Astrocyte (in vitro differentiated cells and primary cell): ENCODE measurements at places on chromosomes 4 and X.

- no peaks in the 10 kb centered on the region for H3K4me1 ChIP-seq
- no peak overlapping the region for H3K27ac ChIP-seq
- H3K27me3 ChIP-seq, result no peaks in the 10 kb centered on the region
- no peak for DNase-seq
- H3K36me3 ChIP-seq, result no peaks in the 10 kb centered on the region
Observed at GRCh38 chrX:41445781-41446358, 1.3 kb upstream of the NYX start.

DNA sequence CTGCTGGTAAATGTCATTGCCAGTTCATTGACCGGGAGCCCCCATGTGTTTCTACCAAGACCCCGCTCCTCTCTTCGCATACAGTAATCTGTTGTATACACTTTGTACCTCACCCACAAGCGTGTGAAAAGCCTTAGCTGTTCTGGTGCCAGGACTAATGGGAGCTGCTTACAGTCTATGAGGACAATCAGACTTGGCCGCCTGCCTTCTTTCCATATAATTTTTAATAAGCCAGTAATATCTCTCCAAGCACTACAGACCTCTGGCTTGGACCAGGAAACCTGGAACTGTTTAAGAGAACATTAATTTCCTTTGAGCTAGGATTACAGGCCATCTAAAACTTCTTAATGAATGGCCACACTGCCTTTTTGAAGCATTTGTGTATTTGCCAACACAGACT lies 149.7 kb upstream of the MSX1 start:
- no peaks in the 10 kb centered on the region for H3K36me3 ChIP-seq
- peaks cover 6% of the 10 kb centered on the region for H3K27me3 ChIP-seq
- no peak overlapping the region for H3K27ac ChIP-seq

GRCh38 chr4:102047616-102048015 lies 257.1 kb downstream of the BANK1 start:
- H3K27ac ChIP-seq, result no peak overlapping the region
- no peak for DNase-seq
- no peak overlapping the region for H3K4me3 ChIP-seq
- no peaks in the 10 kb centered on the region for H3K36me3 ChIP-seq
- H3K27me3 ChIP-seq, result no peaks in the 10 kb centered on the region

DNA sequence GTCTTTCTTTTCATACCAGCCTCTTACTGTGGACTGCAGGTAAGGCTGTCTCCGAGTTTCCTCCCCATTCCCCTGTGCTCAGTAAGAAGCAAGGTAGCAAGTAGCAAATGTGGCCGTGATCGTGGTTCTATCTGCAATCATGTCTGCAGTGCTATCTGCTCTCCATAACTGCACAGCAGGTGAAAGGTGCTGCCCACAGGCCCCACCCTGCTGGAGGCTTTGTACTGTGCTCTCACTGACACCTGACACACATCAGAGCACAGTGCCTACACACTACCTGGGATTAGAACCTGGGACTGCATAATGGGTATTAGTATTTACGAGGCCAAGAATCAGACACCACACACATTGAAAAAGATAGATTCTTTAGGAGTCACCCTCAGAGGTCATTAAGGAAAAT lies 15.3 kb downstream of the PGRMC1 start:
- no peaks in the 10 kb centered on the region for H3K4me1 ChIP-seq
- no peaks in the 10 kb centered on the region for H3K36me3 ChIP-seq
- H3K4me3 ChIP-seq, result no peak overlapping the region
- H3K27ac ChIP-seq, result no peak overlapping the region
- DNase-seq, result no peak

DNA sequence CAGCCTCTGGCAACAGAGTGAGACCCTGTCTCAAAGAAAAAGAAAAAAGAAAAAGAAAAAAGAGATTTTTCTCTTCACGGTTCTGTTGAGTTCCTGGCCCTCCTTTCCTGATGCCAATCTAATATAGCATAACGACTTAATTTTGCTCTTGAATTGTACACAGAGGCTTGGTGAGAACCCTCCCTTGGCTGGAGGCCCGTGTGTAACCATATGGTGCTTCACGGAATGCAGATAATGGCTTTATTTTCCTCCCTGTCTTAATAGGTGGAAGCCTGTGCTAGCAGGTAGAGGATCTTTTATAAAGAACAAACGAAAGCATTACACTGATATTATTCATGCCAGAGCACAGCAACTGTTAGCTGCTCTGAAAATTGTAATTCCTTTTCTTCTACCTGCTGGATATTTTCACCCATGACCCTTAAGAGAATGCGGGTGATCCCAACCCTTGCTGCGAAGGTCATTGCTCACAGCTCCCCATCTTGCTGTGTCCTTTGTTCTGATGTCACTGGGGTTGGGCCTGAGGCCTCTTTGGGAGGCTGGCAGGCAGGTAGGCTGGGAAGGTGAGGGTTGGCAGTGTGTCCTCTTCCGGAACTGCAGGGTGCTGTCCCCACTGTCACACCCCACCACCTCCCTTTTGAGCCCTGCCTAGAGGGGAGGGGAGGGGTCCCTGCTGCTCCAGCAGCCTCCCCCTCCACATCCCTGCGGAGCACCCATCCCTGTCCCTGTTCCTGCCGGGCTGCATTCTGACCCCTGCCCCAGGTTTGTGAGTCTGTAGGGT lies 83.8 kb upstream of the STOX2 start:
- no peak overlapping the region for H3K4me3 ChIP-seq
- H3K36me3 ChIP-seq, result no peaks in the 10 kb centered on the region
- H3K27me3 ChIP-seq, result no peaks in the 10 kb centered on the region
- no peaks in the 10 kb centered on the region for H3K4me1 ChIP-seq
- no peak for DNase-seq

- DNase-seq, result peak; percentile 46
- H3K27me3 ChIP-seq, result no peaks in the 10 kb centered on the region
- no peaks in the 10 kb centered on the region for H3K4me1 ChIP-seq
- no peak overlapping the region for H3K4me3 ChIP-seq
Observed at GRCh38 chrX:41695426-41695825, 6.7 kb downstream of the GPR34 start.

DNA sequence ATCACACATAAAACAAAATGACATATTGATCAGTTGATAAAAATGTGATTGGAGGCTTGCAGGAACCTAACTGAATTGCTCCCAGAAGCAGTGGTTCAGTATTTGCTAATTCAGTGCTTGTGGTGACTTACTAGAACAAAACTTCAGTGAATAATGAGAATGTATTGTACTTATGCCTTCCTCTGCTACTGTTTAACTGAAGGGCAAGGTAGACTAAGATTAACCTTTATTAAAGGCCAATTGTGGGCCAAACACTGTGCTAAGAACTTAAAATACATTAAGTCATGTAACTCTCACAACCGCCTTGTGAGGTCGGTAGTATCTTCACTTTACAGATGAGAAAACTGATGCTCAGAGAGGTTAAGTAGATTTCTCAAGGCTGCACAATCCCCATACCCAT lies 14.9 kb downstream of the IGFBP7 start:
- peaks cover 48% of the 10 kb centered on the region for H3K4me1 ChIP-seq
- peak overlapping the region; percentile 76 for H3K27ac ChIP-seq
- no peak for DNase-seq
- H3K27me3 ChIP-seq, result no peaks in the 10 kb centered on the region

GRCh38 chr4:141027421-141027820 lies 105.8 kb downstream of the RNF150 start:
- no peak overlapping the region for H3K4me3 ChIP-seq
- no peak overlapping the region for H3K27ac ChIP-seq
- no peaks in the 10 kb centered on the region for H3K27me3 ChIP-seq
- H3K4me1 ChIP-seq, result peaks cover 14% of the 10 kb centered on the region
- peak; percentile 47 for DNase-seq
- H3K36me3 ChIP-seq, result no peaks in the 10 kb centered on the region

DNA sequence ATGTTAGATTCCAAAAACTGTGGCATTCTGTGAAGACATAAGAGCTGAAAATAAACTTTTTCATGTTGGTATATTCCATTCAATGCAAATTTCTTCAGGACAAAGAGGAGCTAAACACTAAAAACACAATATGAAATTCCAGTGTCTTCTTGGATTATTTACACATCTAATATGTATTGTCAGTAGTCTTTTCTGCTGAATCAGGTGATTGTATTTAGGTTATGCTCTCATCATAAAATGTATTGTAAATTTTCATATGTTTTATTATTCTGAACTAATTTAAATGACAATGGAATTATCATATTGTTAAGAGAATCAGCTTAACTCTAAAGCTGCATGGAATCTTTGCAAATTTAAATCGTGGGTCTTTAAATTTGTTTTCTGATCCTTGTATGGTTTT lies 526.7 kb downstream of the PDHA2 start:
- no peaks in the 10 kb centered on the region for H3K27me3 ChIP-seq
- H3K36me3 ChIP-seq, result no peaks in the 10 kb centered on the region
- DNase-seq, result no peak
- H3K27ac ChIP-seq, result no peak overlapping the region
- H3K4me3 ChIP-seq, result no peak overlapping the region
- H3K4me1 ChIP-seq, result no peaks in the 10 kb centered on the region

- H3K27me3 ChIP-seq, result no peaks in the 10 kb centered on the region
- no peak overlapping the region for H3K4me3 ChIP-seq
- no peak for DNase-seq
- H3K36me3 ChIP-seq, result no peaks in the 10 kb centered on the region
- H3K4me1 ChIP-seq, result no peaks in the 10 kb centered on the region
Observed at GRCh38 chrX:63282077-63282476, 69.1 kb downstream of the SPIN4 start.

- no peak overlapping the region for H3K4me3 ChIP-seq
- H3K36me3 ChIP-seq, result no peaks in the 10 kb centered on the region
- no peak for DNase-seq
Observed at GRCh38 chr4:124902001-124902515, 189.5 kb upstream of the ANKRD50 start.

DNA sequence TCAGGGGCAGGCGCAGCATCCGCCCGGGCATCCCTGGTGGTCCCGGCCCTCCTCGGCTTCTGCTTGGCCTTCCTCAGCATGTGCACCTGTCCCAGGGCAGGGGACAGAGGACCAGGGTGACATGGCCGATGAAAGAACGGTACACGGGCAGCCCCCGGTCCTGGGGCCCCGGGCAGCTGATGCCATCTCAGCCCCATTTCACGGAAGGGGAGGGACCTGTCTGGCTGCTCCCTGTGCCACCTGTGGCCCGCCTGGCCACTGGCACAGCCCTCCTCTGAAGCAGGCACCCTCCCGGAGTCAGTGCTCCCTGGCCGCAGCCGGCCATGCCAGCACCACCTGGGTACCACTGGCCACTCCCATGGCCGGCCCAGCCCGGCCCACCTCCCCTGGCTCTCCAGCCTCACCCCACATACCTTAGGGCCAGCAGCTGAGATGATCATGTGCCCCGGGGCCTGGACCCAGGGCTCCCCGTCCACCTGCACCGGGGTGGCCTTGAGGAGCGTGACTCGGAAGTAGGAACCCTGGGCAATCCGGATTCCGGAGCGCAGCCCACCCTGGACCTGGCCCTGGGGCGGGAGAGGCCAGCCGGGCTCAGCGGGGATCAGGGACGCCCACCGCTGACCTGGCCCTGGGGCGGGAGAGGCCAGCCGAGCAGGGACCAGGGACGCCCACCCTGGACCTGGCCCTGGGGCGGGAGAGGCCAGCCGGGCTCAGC lies 12.6 kb downstream of the DGKQ start:
- H3K36me3 ChIP-seq, result no peaks in the 10 kb centered on the region
- no peaks in the 10 kb centered on the region for H3K27me3 ChIP-seq
- DNase-seq, result no peak
- no peaks in the 10 kb centered on the region for H3K4me1 ChIP-seq

DNA sequence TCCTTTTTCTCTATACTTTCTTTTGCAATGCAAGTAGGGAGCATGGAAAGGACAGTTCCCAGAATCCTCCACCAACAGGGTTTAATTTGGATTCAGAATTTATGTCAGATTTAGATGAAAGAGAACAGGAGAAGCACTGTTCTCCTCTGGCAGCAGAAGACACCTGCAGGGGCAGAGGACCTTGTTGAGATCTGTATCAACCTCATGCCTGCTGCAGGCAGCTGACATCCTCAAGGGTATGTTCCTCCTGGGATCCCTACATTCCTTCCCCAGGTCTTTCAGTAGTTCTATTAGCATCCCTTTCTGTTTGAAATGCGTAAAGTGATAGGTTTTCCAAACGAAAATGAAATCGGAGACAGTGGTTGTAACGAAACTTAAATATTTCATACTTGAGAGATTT lies 10.6 kb upstream of the GUCY1A1 start:
- H3K4me1 ChIP-seq, result no peaks in the 10 kb centered on the region
- H3K36me3 ChIP-seq, result no peaks in the 10 kb centered on the region
- no peak overlapping the region for H3K27ac ChIP-seq
- H3K4me3 ChIP-seq, result no peak overlapping the region
- DNase-seq, result no peak

DNA sequence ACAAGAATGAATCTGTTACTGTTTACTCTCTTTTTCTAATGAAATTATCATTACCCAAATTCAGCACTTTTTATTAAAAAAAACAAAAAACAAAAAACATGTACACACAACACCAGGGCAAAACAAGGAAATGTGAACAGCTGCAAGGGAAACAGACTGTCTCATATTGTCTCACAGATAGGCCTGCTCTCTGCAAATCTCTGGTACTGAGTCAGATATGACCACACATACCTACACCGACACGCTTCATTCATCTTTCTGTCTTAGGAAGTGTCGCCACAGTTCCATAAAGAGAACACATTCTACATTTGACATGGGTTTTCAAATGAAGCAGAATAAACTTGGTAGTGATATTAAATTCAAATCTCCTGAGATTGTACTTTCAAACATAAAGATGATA lies 92.2 kb upstream of the GPR34 start:
- H3K27ac ChIP-seq, result no peak overlapping the region
- DNase-seq, result peak; percentile 66
- no peaks in the 10 kb centered on the region for H3K36me3 ChIP-seq
- no peak overlapping the region for H3K4me3 ChIP-seq
- H3K27me3 ChIP-seq, result no peaks in the 10 kb centered on the region
- H3K4me1 ChIP-seq, result peaks cover 6% of the 10 kb centered on the region

DNA sequence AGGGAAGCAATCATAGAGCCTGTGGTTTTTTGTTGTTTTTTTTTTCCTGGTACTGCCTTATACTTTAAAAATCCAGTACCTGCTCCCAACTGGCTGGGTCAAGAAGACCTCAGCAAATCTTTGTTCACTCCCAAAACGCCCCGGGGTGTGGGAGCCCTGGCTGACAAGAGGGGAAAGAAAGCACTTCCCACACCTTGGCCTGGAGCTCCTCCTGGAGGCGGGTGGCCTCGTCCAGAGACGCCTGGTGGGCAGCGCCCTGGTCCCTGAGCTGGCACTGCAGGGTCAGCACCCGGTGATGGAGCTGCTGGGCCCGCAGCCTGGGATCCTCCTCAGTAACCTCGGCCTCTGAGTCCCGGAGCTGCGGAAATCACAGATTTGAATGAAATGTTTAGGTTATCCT lies 38.2 kb downstream of the C4orf50 start:
- H3K4me3 ChIP-seq, result no peak overlapping the region
- H3K4me1 ChIP-seq, result no peaks in the 10 kb centered on the region
- peaks cover 2% of the 10 kb centered on the region for H3K27me3 ChIP-seq
- no peak for DNase-seq

DNA sequence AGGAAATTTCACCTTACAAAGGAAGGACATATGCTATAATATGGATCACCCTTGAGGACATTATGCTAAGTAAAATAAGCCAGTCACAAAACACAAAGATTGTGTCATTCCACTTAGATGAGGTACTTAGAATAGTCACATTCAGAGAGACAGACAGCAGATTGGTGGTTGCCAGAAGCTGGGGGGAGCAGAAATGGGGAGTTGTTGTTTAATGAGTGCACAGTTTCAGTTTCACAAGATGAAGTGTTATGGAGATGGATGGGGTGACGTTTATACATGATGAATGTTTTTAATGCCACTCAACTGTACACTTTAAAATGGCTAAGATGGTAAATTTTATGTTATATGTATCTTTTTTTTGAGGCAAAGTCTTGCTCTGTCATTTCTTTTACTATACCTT lies 14.8 kb upstream of the SPON2 start:
- no peaks in the 10 kb centered on the region for H3K36me3 ChIP-seq
- no peak for DNase-seq
- H3K4me1 ChIP-seq, result peaks cover 7% of the 10 kb centered on the region
- no peak overlapping the region for H3K4me3 ChIP-seq
- no peak overlapping the region for H3K27ac ChIP-seq
- H3K27me3 ChIP-seq, result no peaks in the 10 kb centered on the region
